ENCODE measurements at places on chromosomes 11 and 22.

DNA sequence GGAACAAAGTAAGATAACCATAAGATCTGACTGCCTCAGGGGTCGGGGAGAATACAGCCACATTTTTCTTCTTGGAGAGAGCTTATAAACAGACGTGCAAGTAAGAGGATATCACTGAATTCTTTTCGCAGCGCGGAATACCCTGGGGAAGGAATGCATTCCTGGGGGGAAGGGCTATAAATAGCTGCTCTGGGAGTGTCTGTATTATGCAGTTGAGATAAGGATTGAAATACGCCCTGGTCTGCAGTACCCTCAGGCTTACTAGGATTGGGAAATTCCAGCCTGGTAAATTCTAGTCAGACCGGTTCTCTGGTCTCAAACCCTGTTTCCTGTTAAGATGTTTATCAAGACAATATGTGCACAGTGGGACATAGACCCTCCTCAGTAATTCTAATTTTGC lies 1491.7 kb upstream of the RAG2 start:
- no peak for DNase-seq

DNA sequence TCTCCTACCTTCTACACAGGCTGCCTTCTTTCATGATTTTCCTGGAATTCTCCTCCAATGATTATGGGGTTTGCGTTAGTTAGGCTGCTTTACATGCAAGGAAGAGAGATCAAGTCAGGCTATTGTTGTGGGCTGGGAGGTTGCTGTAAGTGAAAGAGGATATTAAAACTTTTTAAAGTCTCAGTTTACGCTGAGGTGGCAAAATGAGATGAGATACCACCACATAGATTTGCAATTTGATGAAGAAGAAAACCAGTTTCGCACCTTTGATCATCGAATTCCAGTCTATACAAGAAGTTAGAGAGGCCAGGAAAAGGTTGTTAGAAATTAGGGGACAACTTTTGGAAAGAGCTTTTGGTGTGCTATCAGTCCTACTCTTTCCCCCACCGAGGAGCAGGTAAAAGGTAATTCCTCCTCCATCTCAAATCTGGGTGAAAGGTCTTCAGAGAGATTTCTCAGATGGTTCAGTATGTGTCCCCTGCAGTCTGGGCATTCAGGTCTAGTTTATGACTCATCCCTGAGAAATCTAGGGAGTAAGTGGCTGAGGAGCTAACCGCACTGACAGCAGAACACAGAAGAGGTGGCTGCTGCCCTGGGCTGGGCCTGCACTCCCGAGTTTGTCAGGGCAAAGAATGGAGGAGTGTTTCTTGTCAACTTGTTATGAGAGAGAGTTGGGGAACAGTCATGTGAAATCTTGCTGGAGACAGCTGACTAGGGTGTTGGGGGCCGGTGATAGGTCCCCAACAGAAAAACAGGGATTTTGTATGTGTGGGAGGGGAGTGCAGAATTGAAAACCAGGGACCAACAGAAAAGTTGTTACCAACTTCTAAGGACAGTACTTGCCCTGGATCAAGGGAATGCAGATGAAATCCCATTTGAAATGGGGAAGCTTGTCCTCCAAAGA lies 34.7 kb downstream of the CCDC83 start:
- DNase-seq: peak; percentile 70

DNA sequence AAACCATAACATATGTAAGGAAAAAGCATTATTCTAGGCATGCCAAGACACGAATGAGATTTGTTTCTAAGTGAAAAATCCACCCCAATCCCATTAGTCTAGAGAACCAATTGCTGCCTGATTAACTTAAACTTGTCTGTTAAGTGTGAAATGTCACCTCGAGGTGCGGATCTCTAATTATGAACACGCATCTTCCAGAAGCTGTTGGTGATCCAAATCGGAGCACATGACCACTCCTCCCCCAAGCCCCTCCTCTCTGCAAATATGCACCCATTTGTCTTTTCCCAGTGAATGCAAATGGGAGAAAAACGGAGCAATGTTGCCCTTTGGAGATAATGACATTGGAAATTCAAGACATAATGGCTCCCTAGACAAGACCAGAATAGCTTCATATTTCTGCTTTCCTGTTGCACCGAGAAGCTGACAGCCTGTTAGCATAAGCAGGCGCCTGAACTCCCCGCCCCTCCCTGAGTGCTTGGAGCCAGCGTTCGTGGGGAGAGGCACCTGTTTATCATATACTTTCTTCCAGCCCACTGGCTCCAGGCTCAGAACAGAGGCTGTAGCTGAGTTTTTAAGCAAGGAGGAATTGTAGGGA lies 6.0 kb upstream of the FXYD6 start:
- peak; percentile 14 for DNase-seq

DNA sequence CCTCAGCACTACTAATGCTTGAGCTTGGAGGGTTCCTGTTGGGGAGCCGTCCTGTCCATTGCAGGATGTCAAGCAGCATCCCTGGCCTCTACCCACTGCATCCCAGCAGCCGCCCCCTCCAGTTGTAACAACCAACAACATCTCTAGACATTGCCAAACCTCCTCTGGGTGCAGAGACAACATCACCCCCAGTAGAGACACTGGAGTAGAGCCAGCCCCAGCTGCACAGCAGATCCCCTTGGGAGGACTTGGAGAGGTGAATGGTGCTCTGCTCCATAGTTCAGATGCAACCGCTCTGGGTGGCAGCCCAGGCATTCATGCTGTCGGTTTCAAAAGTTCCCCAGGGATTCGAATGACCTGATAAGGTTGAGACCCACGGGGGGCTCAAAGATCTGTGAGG lies 259.0 kb downstream of the MN1 start:
- DNase-seq: no peak

DNA sequence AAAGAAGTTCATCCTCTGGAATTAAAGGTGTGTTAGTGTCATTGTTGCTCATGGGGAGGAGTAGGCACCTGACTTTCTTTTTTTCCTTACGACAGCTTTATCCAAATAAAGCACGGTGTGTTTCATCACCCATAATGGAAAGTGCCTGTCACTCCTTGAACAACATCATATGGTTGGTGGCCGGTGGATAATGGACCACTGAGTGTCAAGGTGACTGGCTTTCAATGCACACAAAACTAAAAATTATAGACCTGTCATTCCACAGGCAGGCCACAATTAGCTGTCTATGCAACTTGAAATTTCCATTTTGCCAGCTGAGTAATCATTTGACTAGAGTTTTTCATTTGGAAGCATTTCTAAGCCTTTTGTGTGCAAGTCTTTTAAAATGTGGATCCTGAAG lies 45.0 kb upstream of the MPPED2 start:
- DNase-seq: no peak

DNA sequence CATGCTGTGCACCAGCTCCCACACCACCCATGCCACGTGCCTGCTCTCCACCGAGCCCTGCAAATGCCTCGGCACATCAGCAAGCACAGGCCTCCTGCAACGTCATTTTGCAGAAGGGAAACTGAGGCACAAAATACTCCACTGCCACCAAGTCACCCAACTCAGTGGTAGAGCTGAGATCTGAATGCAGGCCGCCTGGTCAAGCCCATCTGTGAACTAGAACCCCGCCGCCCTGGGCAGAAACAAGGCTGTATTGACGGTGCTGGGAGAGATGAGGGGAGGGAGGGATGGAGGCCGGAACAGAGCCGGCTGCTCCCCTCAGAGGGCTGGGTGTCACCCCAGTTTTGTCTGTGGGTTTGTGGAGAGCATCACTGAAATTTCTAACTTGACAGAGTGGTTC lies 81.4 kb downstream of the CDKN1C start:
- DNase-seq: no peak

- DNase-seq: no peak
Observed at GRCh38 chr22:43330178-43331068, 12.7 kb downstream of the SCUBE1 start.

- DNase-seq: no peak
Observed at GRCh38 chr11:120998581-120998980, 25.3 kb upstream of the TBCEL start.

DNA sequence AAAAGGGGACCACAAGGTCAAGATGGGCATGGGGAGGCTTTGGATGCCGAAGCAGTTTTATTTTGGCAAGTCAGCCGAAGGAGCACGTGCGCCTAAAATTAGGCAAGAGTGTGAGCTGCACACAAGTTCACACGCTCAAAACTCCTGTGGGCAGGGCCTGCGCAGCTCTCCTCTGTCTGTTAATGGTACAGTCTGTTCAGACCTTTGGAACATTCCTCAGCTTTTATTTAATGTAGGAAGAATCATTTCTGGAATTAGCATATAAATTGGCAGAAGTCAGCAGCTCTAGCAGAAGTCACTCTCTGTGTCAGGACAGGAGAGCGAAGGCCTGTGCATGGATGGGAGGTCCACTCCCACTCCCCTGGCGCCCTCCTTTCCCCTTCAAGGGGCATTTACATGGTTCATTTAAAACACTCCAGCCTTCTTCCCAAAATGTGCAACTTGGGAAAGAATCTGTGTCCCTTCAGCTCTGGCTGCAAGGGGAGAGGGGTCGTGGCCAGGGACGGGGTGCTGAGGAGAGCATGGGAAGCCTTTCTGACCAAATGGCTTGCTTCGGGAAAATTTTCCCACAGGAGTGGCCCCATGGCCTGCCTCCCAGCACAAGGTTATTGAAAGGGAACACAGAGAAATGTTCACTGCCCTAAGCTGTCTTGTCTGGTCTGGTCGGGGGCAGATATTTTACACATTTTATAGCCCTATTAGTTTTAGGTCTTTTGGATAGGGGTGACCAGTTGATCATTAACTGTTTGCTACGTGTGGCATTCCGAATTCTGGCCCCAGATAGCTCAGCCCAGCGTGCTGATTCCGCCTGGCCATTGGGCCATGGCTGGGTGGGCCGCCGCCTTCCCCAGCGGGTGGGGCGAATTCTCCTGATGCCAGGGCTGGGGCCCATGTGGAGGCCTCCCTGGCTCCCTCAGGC lies 43.9 kb upstream of the SMIM38 start:
- DNase-seq: no peak

GRCh38 chr22:42500161-42500835 lies 19.3 kb downstream of the RRP7A start:
- DNase-seq: peak; percentile 10

- peak; percentile 59 for DNase-seq
Observed at GRCh38 chr22:39514373-39514973, 5.9 kb upstream of the ATF4 start.

DNA sequence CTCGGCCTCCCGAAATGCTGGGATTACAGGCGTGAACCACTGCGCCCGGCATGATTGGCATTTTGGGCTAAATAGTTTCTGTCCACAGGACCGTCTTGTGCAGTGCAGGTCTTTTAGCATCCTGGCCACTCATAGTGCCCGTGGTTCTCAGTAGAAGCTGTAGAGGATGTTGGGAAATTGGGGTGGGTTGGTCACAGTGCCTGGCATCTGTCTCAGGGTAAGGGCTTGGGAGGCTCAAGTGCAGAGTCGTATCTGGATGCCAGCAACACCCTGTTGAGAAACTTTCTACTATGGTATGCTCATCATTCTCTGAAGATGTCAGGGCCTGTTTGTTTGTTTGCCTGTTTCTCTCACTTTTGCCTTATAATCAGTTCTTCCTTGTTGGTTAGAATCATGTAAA lies 21.9 kb downstream of the UBE2L3 start:
- no peak for DNase-seq

DNA sequence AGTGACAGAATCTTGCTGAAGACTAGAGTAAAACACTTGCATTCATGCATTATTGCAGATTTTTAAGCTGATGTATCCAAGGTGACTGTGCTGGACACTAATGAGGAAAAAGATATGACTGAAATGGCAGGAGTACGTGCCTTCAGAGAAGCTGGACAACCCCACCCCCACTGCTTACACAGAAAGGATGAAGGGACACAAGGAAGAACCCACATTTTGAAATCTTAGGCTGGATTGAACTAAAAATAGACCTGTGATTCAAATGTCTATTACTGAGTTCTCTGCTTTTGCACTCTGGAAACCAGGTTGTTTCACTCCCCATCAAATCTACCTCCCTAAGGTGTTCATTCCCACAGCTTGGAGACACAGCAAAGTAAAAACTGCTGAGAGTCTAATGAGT lies 117.1 kb downstream of the KCNC1 start:
- no peak for DNase-seq

DNA sequence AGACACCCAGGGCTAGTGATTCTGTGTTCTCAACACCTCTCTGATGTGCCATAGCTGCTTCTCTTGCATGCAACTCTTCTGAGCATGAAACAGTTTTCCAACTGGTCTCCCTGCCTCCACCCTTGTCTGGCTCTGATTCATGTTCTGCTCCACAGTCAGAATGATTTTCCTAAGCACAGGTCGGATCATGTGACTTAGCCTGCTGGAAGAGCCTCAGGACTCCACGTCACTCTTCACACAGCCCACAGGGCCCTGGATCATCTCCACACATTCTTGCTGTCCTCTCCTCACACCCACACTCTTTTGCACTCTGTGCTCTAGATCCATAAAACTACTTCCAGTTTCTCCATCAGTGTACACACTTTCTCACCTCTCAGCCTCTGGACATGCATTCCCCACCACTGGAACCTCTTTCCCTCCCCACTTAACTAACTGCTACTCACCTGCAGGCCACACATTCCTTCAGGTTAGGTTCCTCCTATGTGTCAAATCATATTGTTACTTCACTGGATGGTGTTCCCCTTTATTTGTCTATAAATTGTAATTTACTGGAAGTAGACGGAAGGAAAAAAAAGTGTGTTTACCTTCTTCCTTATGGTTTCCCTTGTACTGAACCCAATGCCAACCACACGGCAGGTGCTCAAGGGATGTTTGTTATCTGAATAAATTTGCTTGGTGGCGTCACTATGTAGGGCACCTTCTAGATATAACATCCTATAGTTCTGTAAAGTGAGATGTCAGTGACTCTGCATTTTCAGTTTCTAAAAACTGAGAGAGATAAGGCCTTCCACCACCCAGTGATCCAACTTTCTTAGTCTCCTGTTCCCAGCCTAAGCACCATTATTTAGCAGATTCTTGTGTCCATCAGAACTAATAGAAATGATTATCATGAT lies 133.7 kb downstream of the ETS1 start:
- DNase-seq: peak; percentile 94

- DNase-seq: no peak
Observed at GRCh38 chr22:46075764-46076531, 74.4 kb upstream of the PPARA start.

DNA sequence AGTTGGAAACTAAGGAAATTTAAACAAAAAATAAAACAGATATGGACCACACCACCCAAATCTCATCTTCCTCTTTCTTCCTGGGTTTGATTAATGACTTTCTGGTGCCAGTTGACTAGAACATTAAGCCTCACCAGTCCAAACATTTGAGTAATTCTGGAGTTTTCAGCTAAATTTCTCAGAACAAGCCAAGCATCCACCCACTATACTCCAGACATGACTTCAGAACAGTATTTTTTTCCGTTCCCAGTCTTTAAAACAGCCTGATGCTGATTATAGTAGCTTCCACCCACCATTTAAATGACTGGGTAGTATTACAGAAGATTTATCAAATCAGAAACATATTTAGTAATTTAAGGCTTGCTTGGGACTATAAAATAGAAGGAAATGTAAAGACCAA lies 230.9 kb upstream of the UBASH3B start:
- DNase-seq: no peak

DNA sequence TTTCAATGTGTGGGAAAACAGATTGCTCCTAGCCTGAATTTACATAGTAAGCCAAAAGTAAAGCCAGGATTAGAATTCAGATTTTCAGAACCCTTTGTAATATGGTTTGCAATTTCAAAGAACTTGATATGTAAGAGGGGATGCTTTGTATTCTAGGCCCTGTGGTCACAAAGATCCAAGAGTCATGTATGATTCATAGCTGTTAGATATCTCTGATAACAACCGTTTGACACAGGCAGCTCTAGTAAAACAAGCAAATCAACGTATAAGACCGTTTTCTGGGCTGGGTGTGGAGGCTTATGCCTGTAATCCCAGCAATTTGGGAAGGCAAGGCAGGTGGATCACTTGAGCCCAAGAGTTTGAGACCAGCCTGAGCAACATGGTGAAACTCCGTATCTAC lies 79.6 kb downstream of the EMSY start:
- no peak for DNase-seq

- DNase-seq: no peak
Observed at GRCh38 chr11:108135845-108136544, 14.6 kb downstream of the ACAT1 start.
